ENCODE measurements at places on chromosomes 3 and 15.

GRCh38 chr3:134542287-134542958 lies 56.6 kb downstream of the CEP63 start:
- no peak for DNase-seq

GRCh38 chr3:48107227-48107626 lies 81.0 kb downstream of the CDC25A start:
- DNase-seq = no peak

DNA sequence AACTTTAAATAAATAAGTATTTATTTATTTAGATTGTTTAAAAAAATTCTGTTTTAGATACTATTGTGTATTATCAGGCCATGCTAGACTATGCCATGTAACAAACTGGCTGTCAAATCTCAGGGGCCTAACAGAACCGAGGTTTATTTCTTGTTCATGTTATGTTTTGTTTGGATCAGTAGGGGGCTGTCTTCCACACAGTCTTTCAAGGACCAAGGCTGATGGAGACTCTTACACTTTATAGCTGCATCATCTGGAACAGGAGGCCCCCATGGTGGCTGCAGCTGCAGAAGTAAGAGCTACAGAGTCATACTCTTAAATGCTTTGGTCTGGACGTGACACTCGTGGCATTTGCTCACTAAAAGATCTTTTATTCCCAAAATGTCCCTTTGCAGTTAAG lies 33.0 kb upstream of the ARL14 start:
- no peak for DNase-seq

DNA sequence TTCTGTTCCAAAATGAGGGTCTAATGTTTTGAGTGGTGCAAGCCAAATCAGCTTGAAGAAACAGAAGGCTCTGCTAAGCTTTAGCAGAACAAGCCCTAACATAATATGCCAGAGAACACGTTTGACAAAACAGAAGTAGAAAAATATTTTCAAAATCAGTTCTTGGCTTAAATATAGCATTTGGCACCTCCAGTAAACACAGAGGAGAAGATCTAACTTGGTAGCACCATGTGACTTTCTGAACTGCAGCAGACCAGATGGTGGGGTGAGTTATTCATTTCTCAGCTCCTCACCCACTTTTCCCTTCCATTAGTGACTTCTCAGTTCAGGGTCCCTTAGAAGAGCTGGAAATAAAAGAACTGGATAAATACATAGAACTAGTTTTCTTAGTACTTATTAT lies 395.8 kb downstream of the MAGI1 start:
- no peak for DNase-seq

GRCh38 chr3:99731499-99731898 lies 86.2 kb upstream of the CMSS1 start:
- DNase-seq = no peak

DNA sequence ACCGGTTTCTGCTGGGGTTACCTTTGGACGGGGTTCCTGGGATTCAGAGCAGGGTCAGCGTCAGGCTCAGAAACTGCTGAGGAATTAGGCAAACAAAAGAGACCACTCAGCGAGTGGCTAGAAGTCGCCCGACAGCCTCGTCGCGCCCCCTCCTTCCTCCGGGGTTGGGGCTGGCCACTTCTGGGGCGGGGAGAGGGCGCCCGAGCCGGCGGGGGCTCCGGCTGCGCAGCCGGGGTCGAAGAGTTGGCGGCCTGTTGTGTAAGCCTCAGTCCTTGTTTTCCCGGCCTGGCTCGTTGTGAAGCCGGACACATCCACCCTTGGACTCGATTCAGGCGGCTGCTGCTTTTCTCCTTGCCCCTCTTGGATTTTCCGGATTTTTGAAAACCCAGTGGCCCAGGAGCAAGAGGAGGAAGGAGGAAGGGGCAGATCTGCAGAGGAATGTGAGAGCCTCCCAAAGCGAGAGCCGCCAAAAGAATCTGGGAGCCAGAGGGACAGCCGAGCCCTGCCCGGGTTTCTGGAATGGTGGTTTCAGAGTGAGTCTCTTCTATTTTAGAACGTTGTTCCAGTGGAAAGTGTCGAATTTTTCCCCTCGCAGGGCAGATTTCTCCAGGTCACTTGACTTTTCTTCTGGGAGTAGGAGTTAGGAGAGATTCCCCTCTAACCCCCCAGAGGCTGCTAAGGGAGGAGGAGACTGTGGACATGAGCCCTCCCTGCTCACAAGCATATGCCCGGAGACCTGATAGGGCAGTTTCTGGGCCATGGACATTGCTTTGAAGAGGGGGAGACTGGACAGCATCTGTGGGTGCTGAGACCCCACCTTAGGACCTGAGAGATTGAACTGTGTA lies 666 bp downstream of the SNX33 start:
- peak; percentile 66 for DNase-seq

DNA sequence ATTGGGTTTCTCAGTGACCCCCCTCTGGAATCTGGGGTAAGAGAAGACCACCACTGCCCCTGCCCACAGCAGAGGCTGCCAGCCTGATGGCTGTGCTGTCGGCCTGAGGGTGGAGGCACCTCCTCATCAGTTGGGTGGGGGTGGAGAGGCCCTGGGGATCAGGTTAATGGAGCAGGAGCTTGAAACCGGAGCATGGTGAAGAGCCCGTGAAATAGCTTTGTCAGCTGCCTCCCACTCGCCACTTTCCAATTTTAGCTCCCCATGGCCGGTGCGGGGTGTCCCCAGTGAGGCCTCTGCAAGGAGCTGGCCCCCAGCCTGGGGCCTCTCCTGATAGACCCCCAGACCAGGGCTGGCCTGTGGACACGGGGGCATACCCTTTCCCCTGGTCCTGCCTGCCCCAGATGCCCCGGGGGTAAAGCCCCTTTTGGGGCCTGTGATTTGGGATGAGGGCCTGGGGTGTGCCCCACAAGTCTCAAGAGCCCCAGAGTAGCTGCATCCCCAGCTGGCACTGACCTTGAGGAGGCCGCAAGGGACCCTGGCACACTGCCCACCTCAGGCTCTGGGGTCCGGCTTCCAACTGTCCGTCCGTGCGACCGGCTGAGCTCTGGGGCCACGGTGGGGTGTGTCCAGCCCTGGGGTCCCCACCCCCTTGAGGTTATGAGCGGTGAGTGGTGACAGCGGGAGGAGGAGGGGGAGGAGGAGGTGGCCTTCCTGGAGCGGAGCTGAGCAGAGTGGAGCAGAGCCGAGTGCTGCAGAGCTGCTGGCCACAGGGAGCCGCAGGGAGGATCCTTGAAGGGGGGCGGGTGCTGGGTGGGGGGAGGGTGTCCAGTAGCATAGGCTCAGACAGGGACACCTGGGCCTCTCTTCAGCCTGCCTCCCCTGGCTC lies at the start of gene HHATL:
HHATL (minus strand) TSS at position 733 of the 886 bp plus-strand sequence. CDS start 1,972 bp downstream, outside the sequence.
- DNase-seq = no peak

DNA sequence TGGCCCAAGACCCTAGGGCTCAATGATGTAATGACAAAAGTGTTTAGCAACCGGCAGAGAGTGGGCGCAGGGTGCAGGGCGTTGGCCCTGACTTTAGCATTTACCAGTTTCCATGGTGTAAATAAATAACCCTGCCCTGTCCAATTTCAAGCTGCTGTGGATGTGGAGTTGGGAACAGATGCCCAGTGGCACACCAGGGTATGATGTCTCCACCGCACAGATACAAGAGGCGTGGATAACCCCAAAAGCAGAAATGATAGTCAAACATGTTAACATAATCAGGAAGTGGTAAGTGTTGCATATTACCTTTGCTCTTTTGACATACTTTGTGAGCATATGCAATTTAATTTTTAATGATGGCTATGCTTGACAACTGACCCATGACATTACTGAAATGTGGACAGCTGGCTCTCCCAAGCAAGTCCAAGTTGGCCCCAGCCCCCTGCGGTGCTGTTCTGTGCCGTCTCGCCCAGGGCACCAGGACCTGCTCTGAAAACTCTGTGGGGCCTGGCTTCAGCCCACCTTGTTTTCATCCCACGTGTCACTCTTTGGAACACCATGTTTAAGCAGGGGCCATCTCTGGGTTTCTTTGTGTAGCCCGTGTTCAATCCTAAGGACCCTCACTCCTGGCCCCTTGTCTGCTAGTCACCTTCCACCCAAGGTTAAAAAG lies 10.8 kb upstream of the ANPEP start:
- no peak for DNase-seq

DNA sequence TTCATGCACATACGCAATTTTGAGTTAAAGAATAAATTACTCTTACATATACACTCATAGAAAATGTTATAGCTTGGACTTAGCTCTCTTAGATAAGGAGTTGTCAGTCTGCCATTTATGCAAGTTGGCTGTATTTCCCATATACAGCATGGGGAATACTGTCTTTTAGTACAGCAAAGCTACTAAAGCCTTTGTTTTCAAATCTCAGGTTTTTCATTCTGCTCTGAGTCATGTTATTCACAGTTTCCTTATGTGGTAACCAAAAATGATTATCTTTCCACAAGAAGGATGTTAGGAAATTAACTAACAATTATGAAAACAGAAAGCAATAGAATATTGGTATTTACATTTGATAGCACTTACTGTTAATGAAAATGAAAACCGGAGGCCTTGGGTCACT lies 4.3 kb upstream of the TIPARP start:
- no peak for DNase-seq

DNA sequence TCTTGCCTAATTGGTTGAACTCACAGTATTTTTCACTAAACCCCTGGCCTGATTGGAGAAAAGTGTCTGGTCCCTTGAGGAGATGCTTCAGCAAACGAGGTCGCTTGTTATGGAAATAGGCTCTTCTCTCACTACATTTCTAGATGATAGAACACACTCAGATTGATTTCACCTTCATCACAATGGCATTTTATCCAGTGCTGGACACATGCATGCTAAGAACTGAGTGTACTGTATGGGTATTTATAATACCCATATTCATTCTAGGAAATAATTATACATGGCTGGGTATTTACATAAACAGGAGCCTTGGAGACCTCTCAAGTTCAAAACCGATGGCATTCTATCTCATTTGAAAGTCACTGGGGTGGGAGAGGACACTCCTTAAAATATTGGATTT lies 444.9 kb downstream of the LPP start:
- DNase-seq = no peak

- peak; percentile 17 for DNase-seq
Measured at GRCh38 chr3:187208159-187208558, 10.9 kb downstream of the RTP1 start.

DNA sequence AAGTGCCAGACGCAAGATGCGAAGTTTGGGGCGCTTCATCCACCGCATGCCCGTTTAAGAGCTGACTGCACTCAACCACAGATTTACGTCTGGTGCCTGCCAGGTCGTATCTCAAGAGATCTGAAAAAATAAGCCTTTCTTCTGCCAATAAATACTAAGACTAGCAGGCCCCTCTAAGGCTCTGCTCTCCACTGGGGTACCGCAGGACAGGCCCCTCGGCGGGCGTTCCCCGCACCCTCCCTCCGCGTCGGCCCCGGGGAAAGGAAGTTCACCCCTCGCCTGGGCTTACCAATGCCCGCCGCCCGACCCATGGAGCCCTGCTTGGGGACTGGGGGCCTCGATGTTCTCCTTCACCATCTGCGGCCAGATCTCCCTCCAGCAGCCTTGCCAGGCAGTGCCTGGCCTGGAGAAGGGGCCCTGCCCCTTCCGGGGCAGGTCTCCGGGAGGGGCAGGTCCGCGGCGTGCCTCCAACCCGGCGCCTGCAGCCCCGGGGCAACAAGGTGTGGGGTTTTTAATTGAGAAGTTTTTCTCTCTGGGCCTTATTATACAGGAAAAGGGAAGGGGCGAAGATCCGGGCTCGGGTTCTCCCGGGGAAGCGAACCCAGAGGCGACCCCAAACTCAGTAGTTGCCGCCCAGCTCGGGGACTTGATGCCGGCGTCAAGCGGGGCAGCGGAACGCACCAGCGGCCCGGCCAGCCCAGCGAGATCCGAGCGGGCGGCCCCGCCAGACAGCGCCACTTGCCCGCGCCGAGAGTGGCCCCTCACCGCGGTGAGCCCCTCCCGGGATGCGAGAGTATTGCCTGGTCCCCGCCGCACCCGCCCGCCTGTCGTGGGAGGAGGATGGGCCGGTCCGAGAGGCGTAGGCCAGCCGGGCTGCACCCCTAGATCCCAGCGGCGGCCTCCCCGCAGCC lies 735 bp downstream of the GOLGA8B start:
- DNase-seq = peak; percentile 77

DNA sequence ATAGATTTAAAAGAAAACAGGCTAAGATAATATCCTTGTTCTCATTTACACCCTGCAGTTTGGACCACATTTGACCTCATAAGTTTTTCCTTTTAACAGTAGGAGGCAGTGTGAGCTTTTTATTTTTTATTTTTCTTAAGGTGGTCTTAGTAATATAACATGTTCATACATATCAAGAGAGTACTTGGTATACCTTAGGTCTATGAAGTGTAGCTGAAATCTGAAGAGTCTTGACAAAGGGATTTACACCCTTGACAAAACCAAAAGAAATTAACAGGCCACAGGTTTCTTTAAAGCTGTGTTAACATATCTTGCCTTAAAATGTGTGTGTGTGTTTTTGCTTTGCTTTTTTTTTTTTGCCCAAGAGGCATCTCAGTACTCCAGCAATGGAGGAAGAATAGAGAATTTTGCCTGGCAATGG lies 3.2 kb downstream of the RAP2B start:
- no peak for DNase-seq

DNA sequence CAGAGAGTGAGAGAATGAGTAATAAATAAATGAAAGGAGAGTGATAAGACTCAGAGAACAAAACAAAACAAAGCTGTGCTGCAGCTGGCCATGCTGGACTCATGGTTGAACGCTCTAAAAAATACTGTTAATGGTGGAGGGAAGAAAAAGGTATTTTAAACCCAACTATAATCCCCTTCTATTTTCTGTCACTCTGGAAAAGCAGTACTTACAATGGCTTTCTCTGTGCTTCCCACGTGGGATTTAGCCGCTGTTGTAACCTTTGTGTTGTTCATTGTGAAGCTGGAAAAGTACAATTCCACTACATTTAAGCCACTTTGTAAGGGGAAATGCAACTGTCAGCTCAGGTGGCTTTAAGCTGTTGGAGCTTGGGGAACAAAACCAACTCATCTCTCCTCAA lies 917.7 kb downstream of the IGSF11 start:
- DNase-seq = no peak

DNA sequence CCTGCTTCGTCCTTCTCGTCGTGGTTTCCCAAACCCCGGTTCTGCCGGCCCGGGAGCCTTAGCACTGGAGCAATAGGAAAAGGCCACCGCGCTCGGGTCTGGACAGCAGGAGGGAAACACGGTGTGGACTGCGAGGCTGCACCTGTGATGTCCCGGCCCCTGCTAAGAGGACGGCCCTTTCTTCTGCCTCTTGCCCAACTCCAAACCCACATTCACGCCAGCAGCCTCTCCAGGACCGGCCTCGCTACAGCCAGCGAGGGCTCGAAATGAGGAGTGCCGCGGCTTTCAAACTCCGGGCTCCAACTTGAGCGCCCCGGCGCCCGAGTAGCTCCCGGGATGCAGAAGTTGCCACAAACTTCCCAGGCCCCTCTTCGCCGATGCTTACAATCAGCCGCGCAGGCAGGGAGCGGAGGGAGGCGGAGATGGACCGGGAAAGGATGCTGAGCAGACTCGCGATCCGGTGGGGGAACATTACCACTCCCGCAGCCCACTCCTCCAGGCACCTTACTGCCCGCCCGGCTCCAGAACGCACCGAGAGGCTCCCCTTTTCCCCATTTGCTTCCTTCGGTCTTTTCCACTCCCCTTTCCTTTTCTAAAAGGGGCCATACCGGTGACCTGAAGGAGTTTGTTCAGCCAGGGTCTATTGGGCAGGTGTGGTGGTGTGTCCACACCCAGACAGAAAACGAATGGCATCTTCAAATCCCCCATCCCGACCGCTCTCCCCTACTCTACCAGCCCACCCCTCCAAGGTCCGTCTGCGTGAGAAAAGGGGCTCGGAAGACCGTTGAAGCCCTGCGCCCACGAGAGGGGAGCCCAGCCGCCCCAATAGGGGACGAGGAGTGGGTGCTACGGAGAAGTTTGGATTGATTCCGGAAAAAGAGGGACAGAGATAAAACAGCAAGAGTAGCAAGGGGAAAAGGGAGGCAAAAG lies 18.8 kb upstream of the SATB1 start:
- peak; percentile 38 for DNase-seq

GRCh38 chr15:100718075-100718980 lies 115.9 kb downstream of the ASB7 start:
- DNase-seq = no peak
